ENCODE measurements at places on chromosomes 1 and 21. TPM values are rescaled to one million over a fixed set of nuclear protein-coding genes. Genes with fewer than 3 reads are reported as not detected.

Gene EXTL1
- total RNA-seq, result not detected

Gene FAM229A
- 0.86 TPM for total RNA-seq

Gene SDE2
- 32.6 TPM for total RNA-seq

Gene DDR2
- total RNA-seq, result 10.0 TPM

Gene JAM2
- not detected for total RNA-seq

Gene TCEA3
- total RNA-seq, result 0.34 TPM

Gene SYT2
- total RNA-seq, result not detected

Gene PTGFRN
- 222 TPM for total RNA-seq

Gene VPS13D
- total RNA-seq, result 25.8 TPM

Gene SH3D21
- total RNA-seq, result 0.65 TPM

Gene SELP
- 0.34 TPM for total RNA-seq

Gene KCNA2
- under 0.01 TPM for total RNA-seq

Gene TMEM82
- total RNA-seq, result not detected

Gene STIL
- 3.5 TPM for total RNA-seq

Gene KCNK1
- total RNA-seq, result not detected

Gene CD55
- total RNA-seq, result 168 TPM

Gene WDR4
- total RNA-seq, result 9.4 TPM

Gene NIBAN1
- 1.1 TPM for total RNA-seq

Gene SPRR3
- not detected for total RNA-seq

Gene OLIG1
- not detected for total RNA-seq

Gene C8A
- not detected for total RNA-seq

Gene CLCNKA
- total RNA-seq, result not detected

Gene SYTL1
- total RNA-seq, result not detected

Gene ALG14
- 2.3 TPM for total RNA-seq

Gene AMY1B
- not detected for total RNA-seq

Gene MTARC2
- total RNA-seq, result 11.3 TPM

Gene FMO1
- total RNA-seq, result not detected

Gene ACTL8
- not detected for total RNA-seq

Gene SLC22A15
- total RNA-seq, result under 0.01 TPM

Gene CHRNB2
- total RNA-seq, result under 0.01 TPM

Gene TMEM269
- under 0.01 TPM for total RNA-seq

Gene TMPRSS3
- total RNA-seq, result not detected

Gene PIK3R3
- total RNA-seq, result 33.5 TPM

Gene S100A2
- 0.98 TPM for total RNA-seq

Gene FLG2
- total RNA-seq, result not detected

Gene RHD
- 0.33 TPM for total RNA-seq

Gene TNFRSF8
- total RNA-seq, result under 0.01 TPM

Gene FCN3
- total RNA-seq, result not detected

Gene LIPI
- not detected for total RNA-seq

Gene BSND
- not detected for total RNA-seq

Gene RIMS3
- total RNA-seq, result 0.43 TPM

Gene THEM5
- 0.33 TPM for total RNA-seq

Gene TDRD5
- 0.09 TPM for total RNA-seq

Gene LRRC71
- total RNA-seq, result 0.11 TPM

Gene RNF187
- 34.9 TPM for total RNA-seq

Gene C8B
- not detected for total RNA-seq

Gene ADAMTS5
- total RNA-seq, result 2.9 TPM

Gene B3GALT2
- 2.2 TPM for total RNA-seq

Gene UMODL1
- total RNA-seq, result not detected

Gene TCHH
- under 0.01 TPM for total RNA-seq

Gene TIAM1
- 0.34 TPM for total RNA-seq

Gene PROX1
- 125 TPM for total RNA-seq

Gene SPRR2E
- not detected for total RNA-seq

Gene DFFB
- 9.3 TPM for total RNA-seq

Gene PLA2G2D
- total RNA-seq, result not detected

Gene HAO2
- total RNA-seq, result not detected

Gene F5
- total RNA-seq, result not detected

Gene HES3
- not detected for total RNA-seq

Gene TPTE
- total RNA-seq, result not detected

All from dermis lymphatic vessel endothelial cell (primary cell).